ENCODE measurements at places on chromosomes 11 and 22. TPM values are rescaled to one million over a fixed set of nuclear protein-coding genes. Genes with fewer than 3 reads are reported as not detected.

KCTD14 gene
- 2.7 TPM for total RNA-seq

SPDYC gene
- not detected for total RNA-seq

LGR4 gene
- total RNA-seq, result 350 TPM

VPS26B gene
- 55.9 TPM for total RNA-seq

SPON1 gene
- total RNA-seq, result 135 TPM

GSTT2B gene
- 2.8 TPM for total RNA-seq

OR51E2 gene
- 2.1 TPM for total RNA-seq

SYCE3 gene
- not detected for total RNA-seq

DNAJB7 gene
- total RNA-seq, result not detected

BANF1 gene
- 17.2 TPM for total RNA-seq

AGBL2 gene
- total RNA-seq, result 4.2 TPM

TEX54 gene
- not detected for total RNA-seq

ME3 gene
- total RNA-seq, result 90.2 TPM

SLCO2B1 gene
- 9.3 TPM for total RNA-seq

E2F8 gene
- total RNA-seq, result 2.5 TPM

RAB30 gene
- 70.5 TPM for total RNA-seq

PARVA gene
- total RNA-seq, result 35.6 TPM

RAC2 gene
- 1.3 TPM for total RNA-seq

SAA1 gene
- not detected for total RNA-seq

ARHGAP20 gene
- 13.7 TPM for total RNA-seq

LAYN gene
- 11.7 TPM for total RNA-seq

C11orf87 gene
- 6.3 TPM for total RNA-seq

TUB gene
- 80.9 TPM for total RNA-seq

CST6 gene
- not detected for total RNA-seq

SERPING1 gene
- 31.2 TPM for total RNA-seq

OR52E2 gene
- total RNA-seq, result not detected

DTX4 gene
- total RNA-seq, result 56.4 TPM

TRIM49B gene
- total RNA-seq, result not detected

VWCE gene
- 2.5 TPM for total RNA-seq

HEPHL1 gene
- not detected for total RNA-seq

RANGAP1 gene
- total RNA-seq, result 35.0 TPM

SCN2B gene
- total RNA-seq, result 7.4 TPM

DEFB131B gene
- total RNA-seq, result not detected

CRY2 gene
- total RNA-seq, result 69.9 TPM

KLHL35 gene
- 16.1 TPM for total RNA-seq

CYTH4 gene
- 9.8 TPM for total RNA-seq

ROBO3 gene
- 17.6 TPM for total RNA-seq

ENTHD1 gene
- total RNA-seq, result not detected

OR2AG2 gene
- total RNA-seq, result 0.16 TPM

WBP2NL gene
- 8.6 TPM for total RNA-seq

LMO1 gene
- total RNA-seq, result 20.8 TPM

TBX1 gene
- total RNA-seq, result 2.2 TPM

AQP11 gene
- total RNA-seq, result 7.9 TPM

TRABD gene
- total RNA-seq, result 17.3 TPM

MUC6 gene
- total RNA-seq, result not detected

ZC3H12C gene
- total RNA-seq, result 35.1 TPM

RIC3 gene
- 45.7 TPM for total RNA-seq

All from camera-type eye (tissue), 1 donor.